ENCODE measurements at places on chromosomes 5 and 9. TPM values are rescaled to one million over a fixed set of nuclear protein-coding genes. Genes with fewer than 3 reads are reported as not detected.

The DNAH5 gene
- total RNA-seq = 4.7 TPM

The FAM151B gene
- 2.9 TPM for total RNA-seq

The GPX3 gene
- total RNA-seq = 0.28 TPM

The NSG2 gene
- total RNA-seq = not detected

The NME5 gene
- total RNA-seq = under 0.01 TPM

The SLC34A3 gene
- not detected for total RNA-seq

The DRD1 gene
- 0.18 TPM for total RNA-seq

The C9orf153 gene
- total RNA-seq = not detected

The INSL6 gene
- not detected for total RNA-seq

The FBP1 gene
- total RNA-seq = not detected

DNA sequence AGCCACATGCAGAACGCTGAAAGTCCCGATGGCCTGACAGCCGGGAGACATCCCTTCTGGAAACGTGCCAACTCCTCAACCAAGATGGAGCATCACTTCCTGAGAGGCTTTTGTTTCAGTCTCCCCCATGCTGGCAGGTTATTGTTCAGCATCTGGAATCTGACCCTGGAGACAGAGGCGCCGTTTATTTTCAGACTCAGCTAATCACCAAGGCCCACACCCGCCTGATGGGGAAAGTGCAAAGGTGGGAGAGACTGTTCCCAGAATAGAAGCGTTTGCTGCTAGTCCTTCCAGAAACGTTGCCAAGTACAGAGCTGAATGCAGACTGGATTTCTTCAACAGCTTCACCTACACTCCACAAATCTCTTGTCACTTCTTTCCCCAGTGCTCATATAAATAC lies 41.8 kb upstream of the S1PR3 start:
- DNase-seq = peak; percentile 52
- peaks cover 30% of the 10 kb centered on the region for H3K4me1 ChIP-seq
- H3K4me3 ChIP-seq = no peak overlapping the region
- H3K27ac ChIP-seq = no peak overlapping the region

- no peak overlapping the region for H3K4me3 ChIP-seq
- H3K4me1 ChIP-seq = no peaks in the 10 kb centered on the region
- no peak for DNase-seq
- H3K27ac ChIP-seq = no peak overlapping the region
Measured at GRCh38 chr9:93258818-93259489, 75.0 kb downstream of the WNK2 start.

DNA sequence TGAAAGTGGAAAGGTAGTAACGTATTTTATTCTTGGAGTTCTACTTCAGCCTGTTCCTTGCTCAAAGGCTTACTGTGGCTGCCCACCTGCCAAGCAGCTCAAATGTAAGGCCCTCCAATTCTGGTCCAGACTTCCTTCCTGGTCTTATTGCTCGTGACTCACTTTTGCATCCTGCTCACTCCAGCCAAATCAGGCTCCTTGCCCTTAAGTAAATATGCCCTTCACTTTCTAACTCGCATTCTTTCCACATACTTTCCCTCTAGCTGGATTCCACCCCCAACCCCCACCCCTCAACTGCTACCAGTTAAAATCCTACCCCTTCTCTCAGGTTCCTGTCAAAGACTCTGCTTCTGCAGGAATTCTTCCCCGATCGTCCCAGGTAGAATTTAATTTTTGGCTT lies 96.6 kb downstream of the GALNT10 start:
- no peaks in the 10 kb centered on the region for H3K36me3 ChIP-seq
- H3K27me3 ChIP-seq = no peaks in the 10 kb centered on the region
- H3K4me1 ChIP-seq = peaks cover 18% of the 10 kb centered on the region
- no peak overlapping the region for H3K27ac ChIP-seq

- DNase-seq = no peak
- no peak overlapping the region for H3K27ac ChIP-seq
- H3K27me3 ChIP-seq = no peaks in the 10 kb centered on the region
- no peak overlapping the region for H3K4me3 ChIP-seq
Measured at GRCh38 chr9:107541523-107541922, 52.0 kb upstream of the KLF4 start.

- no peaks in the 10 kb centered on the region for H3K4me1 ChIP-seq
- no peak overlapping the region for H3K4me3 ChIP-seq
- H3K27ac ChIP-seq = no peak overlapping the region
Measured at GRCh38 chr9:38286766-38287165, 105.7 kb upstream of the ALDH1B1 start.

DNA sequence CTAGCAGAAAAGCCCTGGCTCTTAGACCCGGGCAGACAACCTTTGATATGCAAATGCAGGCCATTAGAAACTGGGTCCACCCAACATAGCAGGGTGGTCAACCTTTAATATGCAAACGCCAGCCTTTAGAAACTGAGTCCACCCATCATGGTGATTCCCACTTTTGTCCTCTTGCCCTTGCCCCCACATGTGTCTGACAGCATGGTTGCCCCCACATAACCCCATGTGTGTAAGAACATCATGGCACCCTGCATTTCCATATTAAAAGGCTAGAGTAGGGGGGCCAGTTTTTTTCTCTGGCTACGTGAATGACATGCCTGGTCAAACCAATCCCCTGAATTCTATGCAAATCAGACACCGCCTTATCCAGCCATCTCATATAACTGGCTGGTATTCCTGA lies 273.2 kb upstream of the PRDM9 start:
- H3K36me3 ChIP-seq = no peaks in the 10 kb centered on the region
- H3K4me3 ChIP-seq = no peak overlapping the region
- no peak overlapping the region for H3K27ac ChIP-seq
- H3K27me3 ChIP-seq = no peaks in the 10 kb centered on the region

DNA sequence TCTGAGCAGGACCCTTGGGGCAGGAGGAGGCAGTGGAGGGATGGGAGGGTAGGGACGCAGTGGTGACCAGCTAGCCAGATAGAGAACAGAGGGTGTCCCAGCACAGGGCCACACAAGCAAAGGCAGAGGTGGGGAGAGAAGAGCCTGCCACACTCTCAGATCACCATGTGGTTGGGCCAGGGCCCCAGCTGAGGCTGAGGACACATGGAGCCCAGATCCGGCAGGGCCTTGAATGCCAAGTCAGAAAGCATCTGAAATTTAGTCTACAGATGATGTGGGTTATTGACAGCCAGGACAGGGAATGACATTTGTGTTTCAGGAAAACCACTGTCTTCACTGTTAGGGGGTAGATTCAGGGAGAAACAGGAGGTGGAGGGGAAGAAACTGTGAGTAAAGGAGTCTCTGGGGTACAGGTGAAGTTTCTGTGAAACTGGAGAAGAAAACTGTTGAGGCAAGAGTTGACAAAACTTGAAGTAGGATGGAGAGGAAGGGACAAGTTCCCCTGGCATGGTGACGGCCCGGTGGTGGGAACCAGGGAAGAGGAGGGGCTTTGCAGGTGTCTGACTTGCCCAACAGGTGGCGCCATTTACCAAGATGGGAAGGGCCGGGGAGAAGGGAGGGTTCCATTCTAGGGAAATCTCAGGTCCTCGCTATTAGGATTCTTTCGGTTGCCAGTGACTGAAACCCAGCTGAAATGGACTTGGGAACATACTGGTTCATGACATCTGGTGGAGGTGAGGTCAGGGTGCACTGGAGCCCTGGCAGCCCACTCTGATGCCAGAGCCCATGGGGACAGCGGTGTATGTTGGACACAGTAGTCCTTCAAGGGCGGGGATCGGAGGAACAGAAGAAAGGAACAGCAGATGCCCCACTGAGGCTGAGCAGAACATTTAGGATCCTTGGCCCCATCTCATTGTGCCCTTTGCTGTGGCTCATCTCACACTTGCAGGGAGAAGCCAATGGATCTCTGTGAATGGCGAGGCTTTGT lies 100.1 kb downstream of the KCNIP1 start:
- no peaks in the 10 kb centered on the region for H3K4me1 ChIP-seq
- H3K27me3 ChIP-seq = peaks cover 4% of the 10 kb centered on the region
- H3K27ac ChIP-seq = no peak overlapping the region

DNA sequence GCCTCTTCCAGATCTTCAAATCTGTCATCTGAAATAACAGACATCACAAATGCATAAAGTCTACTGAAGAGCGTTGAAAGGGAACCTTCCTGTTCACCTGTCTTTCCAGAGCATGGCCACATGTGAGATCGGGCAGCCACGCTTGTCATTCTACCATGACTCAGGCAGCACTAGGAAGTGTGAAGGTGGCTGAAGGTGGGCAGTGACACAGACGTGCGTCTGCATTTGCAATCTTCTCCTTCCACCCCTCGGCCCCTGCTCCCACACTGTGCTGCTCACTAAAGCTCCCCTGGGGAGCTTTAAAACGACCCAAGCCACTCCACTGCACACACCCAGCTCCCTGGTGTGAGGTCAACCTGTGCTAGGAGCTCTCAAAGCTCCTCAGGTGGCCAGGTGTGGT lies 2.5 kb downstream of the ENTR1 start:
- H3K27me3 ChIP-seq = no peaks in the 10 kb centered on the region
- no peak overlapping the region for H3K27ac ChIP-seq
- no peak overlapping the region for H3K4me3 ChIP-seq
- DNase-seq = no peak
- H3K36me3 ChIP-seq = peaks cover 38% of the 10 kb centered on the region

GRCh38 chr9:113428062-113428615 lies 17.6 kb downstream of the C9orf43 start:
- H3K27me3 ChIP-seq = peaks cover 51% of the 10 kb centered on the region
- H3K4me1 ChIP-seq = no peaks in the 10 kb centered on the region
- no peak overlapping the region for H3K27ac ChIP-seq
- no peaks in the 10 kb centered on the region for H3K36me3 ChIP-seq

DNA sequence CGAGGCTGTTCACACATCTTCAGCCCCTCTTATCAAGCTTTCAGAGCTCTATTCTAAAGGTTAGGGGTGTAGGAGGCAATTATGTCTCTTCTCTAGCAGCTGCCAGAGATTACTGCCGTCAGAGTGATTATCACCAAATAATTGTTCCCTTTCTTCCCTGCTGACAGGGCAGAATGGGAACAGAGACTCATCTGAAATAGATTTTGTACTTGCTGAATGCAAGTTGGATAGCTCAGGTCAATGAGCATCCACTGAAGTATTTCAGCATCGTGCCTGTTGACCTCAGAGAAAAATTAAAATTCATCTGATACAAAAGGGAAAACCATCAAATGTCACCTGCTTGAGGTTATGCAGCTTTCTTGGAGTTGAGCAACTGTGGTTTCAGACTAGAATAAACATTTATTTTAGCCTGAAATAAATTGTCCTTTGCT lies 213.7 kb upstream of the MAP3K1 start:
- H3K27ac ChIP-seq = peak overlapping the region; percentile 5
- peak; percentile 85 for DNase-seq
- H3K27me3 ChIP-seq = peaks cover 4% of the 10 kb centered on the region
- no peak overlapping the region for H3K4me3 ChIP-seq
- no peaks in the 10 kb centered on the region for H3K36me3 ChIP-seq

DNA sequence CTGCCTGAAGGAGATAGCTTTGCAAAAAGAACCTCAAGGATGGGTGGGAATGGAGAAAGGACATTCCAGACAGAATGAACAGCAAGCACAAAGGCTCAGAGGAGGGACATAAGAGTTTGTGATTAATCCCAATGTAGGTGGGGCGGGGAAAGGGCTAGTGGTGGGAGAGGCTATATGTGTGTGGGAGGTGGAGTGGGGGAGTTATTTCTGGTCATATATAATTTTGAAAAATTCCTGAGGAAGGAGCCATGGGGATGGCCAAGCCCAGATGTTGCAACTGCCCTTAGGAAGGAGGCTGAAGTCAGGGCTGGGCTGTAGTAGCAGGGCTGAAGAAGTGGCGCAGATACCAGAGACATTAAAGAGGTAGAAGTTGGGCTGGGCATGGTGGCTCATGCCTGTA lies 13.4 kb upstream of the CCL27 start:
- DNase-seq = no peak
- H3K27ac ChIP-seq = no peak overlapping the region
- H3K4me1 ChIP-seq = no peaks in the 10 kb centered on the region
- no peaks in the 10 kb centered on the region for H3K27me3 ChIP-seq

- H3K36me3 ChIP-seq = no peaks in the 10 kb centered on the region
- H3K27ac ChIP-seq = no peak overlapping the region
- no peak overlapping the region for H3K4me3 ChIP-seq
- H3K4me1 ChIP-seq = no peaks in the 10 kb centered on the region
Measured at GRCh38 chr9:136782452-136782851, 8.7 kb upstream of the TMEM141 start.

Data from IMR-90 (cell line).